ENCODE measurements at places on chromosomes 6 and 20.
A peak's percentile ranks its signal among the peaks of the same experiment; 100 is the strongest.

GRCh38 chr20:41229259-41229658, 88.3 kb downstream of the ZHX3 start:
- DNase-seq: no peak

DNA sequence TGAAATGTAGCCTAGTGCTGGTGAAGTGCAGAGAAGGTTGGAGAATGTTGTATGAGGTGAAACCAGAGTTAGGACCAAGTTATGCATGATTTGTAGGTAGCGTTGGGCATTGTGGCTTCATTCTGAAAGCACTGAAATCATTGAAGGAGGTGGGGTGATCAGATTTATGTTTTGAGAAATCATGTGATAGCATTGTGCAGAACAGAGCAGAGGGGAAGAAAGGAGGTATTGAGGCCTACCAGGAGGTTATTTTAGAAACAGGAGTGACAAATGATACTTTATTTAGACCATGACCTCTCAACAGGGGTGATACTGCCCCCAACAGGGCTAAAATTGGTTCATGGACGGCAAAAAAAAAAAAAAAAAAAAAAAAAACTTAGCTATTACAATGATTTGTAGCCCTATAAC, 15.6 kb upstream of the HMGN3 start:
- no peak for DNase-seq

GRCh38 chr6:126118936-126119335, 132.6 kb downstream of the TRMT11 start:
- no peak for DNase-seq

DNA sequence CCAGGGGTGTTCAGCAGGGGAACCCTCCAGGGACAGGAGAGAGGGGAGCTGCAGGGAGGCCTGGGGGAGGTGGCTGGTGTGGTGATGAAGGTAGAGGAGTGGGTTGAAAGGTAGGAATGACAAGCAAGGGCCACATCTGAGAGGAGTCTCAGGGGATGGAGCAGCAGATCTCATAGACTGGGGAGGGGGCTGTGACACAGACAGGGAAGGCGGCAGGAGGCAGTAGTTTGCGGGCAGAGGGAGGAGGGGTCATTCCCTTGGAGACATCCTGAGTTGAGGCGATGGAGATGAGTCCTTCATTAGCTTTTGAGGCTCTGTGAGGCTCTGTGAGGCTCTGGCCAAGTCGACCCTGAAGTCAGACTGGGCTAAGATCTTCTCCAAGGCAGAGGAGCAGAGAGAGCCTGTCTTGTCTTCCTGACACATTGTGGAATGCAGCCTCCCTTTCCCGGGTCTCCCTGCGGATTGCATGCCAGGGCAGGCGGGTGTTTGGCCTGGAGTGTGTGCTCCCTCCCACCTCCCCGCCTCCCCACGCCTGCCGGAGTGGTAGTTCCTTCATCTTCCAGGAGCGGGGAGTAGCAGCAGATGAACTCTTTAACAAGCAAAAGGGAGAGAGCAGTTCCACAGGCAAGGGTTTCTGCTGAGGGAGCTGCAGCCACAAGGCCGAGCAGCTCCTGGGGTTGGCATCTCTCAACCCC, 34.3 kb upstream of the MLN start:
- DNase-seq: no peak

- DNase-seq: no peak
Observed at GRCh38 chr6:79862711-79863110, 84.6 kb downstream of the ELOVL4 start.

DNA sequence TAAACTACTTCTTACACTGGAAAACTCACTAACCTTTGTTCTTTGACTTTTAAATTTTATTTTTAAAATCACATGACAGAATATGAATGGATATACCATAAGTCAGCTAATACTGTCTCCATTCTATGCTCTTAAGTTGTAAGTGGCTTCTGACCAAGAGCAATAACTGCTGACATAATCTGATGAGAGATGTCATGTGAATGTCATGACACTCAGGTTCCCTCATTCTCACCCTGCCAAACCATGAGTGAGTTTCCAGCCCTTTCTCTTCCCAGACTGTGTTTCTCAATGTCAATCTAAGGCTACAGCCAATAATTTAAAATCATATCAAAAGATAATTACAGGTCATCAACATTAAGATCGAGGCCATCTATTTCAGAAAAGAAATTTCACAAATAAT, 39.7 kb downstream of the KIF16B start:
- DNase-seq: no peak

DNA sequence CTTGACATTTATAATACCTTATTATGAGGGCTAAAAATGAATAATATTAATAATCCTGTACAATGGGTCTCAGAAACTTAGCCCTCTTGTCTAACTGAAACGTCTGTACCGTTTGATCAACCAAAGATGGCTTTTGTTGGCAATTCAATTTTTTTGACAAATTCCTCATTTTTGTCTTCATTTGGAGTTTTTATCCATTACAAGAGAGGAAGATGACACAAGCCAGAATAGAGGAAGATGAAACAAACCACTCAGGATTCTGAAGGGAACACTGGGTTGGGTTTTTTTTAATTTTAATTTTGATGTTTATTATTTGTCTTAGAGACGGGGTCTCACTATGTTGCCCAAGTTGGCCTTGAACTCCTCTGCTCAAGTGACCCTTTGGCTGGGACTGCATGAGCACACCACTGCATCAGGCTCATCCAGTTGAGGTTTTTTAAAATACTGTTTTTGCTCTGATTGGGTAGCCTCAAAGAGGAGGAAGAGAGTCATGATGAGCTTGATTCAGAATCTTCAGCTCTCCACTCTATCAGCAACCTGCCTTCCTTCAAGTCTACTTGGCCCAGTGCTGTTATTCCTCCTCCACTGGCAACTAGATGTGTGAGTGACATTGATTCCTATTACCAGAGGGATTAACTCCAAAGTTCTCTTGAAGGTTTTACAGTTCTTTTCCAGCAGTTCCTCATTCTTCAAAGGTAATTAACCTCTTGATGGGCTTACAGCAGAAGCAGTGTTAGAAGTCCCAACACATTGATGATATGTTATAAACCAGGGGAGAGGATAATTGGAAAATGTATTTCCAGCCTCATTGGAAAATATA, 71.3 kb downstream of the ATXN1 start:
- no peak for DNase-seq

GRCh38 chr6:123925842-123926399, 122.3 kb downstream of the NKAIN2 start:
- DNase-seq: no peak

DNA sequence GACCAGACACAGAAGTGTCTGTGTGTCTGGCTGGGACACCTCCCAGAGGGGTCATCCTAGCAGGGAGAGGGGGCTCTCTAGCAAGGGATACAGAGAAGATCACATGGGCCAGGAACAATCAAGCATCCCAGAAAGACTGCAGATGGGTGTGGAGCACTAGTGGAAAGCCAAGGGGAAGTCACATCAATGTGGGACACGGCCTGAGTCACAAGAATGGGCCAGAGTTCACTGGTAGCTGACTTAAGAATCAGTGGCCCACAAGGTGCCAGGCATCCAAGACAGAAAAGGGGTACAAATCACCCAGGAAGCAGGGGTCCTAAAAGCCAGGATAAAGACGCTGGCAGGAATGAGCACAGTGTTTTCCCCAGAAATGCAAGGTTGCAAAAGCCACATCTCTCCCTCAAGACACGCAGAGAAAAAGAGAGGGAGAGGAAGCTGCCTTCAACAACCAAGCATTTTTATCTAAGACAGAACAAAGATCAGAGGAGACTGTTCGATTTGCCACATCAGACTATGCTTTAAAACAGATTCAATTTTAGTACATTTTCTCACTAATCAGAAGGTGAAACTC, 113.6 kb upstream of the DST start:
- DNase-seq: no peak

- no peak for DNase-seq
Observed at GRCh38 chr20:19508449-19508848, 249.6 kb upstream of the RIN2 start.

DNA sequence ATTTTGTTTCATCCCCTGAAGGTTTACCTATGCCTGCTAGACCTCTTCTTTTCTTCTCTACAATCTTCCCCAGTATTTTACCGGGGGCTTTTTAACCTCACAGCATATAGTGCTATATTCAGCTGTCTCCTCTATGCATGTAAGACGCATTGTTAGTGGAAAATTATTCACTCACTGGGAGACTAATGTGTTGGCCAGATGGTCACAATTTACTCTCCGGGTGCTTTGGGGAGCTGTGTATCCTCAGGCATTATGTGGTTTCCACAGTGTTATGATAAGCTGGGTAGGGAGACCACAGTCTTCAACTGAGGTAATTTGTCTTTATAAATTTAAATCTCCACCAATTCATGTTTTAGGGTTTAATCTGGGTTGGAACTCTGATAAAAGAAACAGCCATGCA, 553.8 kb upstream of the PTCHD4 start:
- no peak for DNase-seq

GRCh38 chr20:12077875-12078274, 160.2 kb downstream of the BTBD3 start:
- DNase-seq: no peak

DNA sequence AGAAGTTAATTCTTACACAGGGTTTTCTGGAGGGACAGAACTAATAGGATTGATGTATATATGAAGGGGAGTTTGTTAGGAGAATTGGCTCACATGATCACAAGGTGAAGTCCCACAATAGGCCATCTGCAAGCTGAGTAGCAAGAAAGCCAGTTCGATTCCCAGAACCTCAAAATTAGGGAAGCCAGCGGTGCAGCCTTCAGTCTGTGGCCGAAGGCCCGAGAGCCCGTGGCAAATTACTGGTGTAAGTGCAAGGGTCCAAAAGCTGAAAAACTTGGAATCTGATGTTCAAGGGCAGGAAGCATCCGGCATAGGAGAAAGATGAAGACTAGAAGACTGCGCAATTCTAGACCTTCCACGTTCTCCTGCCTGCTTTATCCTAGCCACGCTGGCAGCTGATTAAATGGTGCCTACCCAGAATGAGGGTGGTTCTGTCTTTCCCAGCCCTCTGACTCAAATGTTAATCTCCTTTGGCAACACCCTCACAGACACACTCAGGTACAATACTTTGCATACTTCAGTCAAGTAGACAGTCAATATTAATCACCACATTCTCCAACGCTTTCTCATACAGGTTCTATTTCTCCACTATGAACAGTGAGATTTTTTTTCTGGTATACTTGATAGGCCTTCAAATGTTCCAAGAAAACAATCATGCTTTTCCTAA, 357.0 kb downstream of the LAMA2 start:
- no peak for DNase-seq

DNA sequence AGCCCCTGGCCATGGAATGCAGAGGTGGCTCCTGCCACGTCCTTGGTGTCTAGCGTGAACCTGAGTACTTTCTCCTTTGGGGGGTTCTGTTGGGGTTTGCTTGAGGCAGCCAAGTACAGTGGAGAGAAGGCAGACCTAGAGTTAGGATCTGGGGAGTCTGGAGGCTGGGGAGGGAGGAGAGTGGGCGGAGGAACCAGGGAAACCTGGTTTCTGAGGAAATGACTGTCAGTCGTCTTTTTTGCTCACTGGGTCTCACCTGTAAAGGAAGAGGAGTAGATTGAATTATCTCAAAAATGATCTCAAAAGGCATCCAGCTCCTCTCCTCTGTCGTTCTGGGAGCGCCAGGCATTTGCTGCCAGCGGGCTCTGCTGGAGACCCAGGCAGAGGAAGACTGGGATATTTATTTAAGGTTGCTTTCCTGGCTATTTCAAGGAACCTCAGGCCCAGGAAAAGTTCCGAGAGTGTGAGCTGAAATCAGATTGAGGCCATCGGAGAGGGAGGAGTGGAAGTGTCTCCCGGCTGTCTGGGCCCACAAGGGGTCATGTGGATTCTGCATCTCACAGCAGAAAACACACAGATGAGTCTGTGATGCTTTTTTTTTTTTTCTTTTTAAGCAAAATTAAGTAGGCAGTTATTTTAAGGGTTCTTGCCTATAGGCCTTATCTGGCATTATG, 16.1 kb downstream of the EPB41L1 start:
- DNase-seq: no peak

- DNase-seq: no peak
Observed at GRCh38 chr6:161374971-161375873, 101.4 kb upstream of the AGPAT4 start.

- DNase-seq: peak; percentile 68
Observed at GRCh38 chr20:50575865-50576720, 65.9 kb downstream of the PTPN1 start.

DNA sequence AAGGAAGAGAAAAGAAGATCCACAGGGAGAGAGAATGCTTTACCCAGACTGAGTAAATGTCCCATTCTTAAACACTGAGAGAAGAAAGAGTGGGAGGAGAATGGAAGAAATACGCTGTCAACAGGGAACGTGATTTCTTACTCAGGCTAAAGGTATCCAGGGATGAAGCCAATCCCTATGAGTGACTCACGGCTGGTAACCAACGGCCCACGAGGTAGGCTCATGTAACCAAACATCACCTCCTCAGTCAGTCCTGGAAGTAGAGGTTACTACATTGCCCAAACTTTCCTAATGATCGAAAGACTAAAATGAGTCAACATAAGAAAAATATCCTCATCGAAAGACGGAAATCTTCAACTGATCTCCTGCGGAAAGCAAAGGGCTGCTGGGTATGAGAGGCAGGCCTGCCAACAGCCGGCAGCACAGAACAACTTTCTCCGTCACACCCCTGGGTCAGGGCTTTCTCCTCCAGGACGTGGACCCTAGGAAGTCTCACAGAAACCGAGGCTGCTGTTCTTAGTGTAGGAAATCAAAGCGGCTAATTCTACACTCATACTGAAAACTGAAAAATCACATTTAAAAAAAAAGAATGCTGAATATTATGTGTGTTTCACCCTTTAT, 292.6 kb downstream of the GMDS start:
- DNase-seq: no peak

- DNase-seq: no peak
Observed at GRCh38 chr6:39476151-39476550, 153.6 kb upstream of the KCNK16 start.

GRCh38 chr6:5278047-5278446, 16.7 kb downstream of the FARS2 start:
- DNase-seq: no peak

DNA sequence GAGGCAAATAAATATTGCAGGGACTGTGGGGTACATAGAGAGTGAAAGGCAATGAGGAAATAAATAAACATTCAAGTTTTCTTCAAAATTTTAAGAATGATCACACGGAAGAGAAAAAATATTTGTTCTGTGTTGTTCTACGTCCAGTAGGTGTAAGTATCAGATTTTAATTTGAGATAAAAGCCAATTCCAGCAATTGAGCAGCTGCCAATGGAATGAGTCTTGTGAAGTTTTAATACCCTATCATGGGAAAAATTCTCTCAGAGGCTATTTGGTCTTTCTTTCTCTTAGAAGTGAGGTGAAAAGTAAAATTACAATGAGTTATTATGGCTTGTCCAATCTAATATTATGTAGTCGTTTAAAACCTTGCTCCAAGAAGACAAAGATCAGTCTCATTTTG, 195.7 kb upstream of the CITED2 start:
- no peak for DNase-seq

GRCh38 chr6:111918825-111919224, 45.6 kb upstream of the FYN start:
- DNase-seq: no peak

Data from activated naive CD8-positive, alpha-beta T cell treated with anti-CD3 and anti-CD28 coated beads, Interleukin-2, amount 10 ng/mL, durations not matched to agents 7 days and 5 days (primary cell).